ENCODE measurements at places on chromosomes 16 and 17.

GRCh38 chr17:5135726-5136579 is 20.1 kb downstream of the USP6 start:
- no peak for DNase-seq

DNA sequence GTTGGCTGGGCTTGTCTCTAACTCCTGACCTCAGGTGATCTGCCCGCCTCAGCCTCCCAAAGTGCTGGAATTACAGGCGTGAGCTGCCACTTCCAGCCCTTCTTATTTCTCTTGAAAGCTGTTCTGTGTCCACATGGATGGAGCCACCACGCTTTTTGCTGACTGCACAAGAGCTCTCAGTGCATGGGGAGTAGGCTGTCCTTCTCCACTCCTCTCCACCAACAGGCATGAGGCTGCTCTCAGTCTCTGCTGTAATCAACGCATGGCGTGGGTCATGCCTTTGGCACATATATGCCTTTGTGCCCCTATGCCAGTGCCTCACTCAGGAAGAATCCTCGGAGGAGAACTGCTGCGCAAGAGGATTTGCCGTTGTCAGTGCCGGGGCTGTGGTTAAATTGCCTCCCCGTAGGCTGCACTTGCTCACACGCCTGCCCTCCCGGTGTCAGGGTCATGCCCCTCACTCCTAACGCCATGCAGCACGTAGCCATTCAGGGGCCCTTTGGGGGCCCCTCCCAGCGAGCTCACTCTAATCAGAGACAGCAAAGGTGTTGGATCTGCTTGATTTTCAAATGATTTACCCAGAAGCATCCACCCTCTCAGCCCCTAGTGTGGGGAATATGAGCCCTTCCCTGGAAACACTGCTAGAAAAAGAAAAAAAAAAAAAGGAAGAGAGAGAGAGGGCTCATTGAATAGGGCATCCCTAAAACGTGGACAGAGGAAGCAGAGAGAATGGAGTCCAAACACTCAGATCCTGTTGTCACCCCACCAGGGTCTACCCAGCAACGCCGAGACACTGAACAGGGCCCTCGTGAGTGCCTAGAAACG is 47.5 kb upstream of the ZCCHC14 start:
- DNase-seq = no peak

DNA sequence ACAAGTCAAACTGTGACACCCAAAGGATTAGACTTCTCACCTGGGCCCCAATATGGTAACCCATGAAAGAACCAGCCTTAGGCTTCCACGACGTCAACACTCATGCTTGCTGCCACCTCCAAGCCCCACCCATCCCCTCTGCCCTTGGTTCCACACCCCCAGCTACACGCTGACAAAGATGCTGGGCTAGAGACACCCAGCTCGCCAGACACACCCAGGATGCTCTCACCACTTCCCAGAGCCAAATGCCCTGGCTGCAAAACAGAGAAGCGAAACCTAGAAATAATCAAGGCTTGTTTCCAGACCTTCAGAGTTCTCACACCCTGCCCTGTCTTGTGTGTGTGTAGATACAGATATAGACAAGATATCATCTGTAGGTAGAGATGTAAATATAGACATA is 26.0 kb upstream of the ADCY9 start:
- no peak for DNase-seq

DNA sequence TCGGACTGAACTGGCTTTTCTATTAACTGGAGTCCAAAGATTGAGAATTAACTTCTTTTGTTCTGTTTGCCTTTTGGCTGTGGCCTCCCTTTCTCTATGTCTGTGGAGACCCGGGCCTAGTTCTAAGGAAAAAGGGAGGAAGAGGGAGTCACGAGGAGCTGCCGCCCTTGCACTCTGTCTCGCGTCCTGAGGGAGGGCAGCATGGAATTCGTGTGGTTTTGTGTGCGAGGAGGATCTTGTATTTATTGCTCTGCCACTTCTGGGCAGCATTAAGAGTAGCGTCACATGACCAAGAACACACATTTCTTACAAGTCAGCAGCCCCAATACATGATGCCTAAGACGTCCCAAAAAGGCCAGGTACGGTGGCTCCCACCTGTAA is 23.6 kb downstream of the METTL22 start:
- no peak for DNase-seq

GRCh38 chr17:82950525-82951102 is 110.8 kb upstream of the ZNF750 start:
- no peak for DNase-seq
